ENCODE measurements at places on chromosomes 6 and 20. TPM values are rescaled to one million over a fixed set of nuclear protein-coding genes. Genes with fewer than 3 reads are reported as not detected.
A peak's percentile ranks its signal among the peaks of the same experiment; 100 is the strongest.

DNA sequence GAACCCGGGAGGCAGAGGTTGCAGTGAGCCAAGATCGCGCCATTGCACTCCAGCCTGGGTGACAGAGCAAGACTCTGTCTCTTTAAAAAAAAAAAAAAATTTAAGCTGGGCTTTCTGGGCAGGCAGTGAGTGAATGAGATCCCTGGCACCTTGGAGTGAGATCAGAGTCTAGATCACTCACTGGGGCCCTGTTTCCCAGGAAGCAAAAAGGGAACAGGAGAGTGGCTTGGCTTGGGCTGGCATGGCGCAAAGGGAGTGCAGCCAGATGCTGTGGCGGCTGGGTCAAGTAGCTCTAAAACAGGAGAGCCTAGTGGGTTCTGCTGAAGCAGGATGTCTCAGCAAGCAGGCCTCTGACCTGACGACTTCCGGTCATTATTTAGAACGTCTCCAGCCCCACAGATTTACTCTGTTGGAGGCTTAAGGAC lies 10.4 kb downstream of the PLCG1 start:
- H3K4me3 ChIP-seq: peak overlapping the region; percentile 17
- H3K27me3 ChIP-seq: no peaks in the 10 kb centered on the region
- no peak for DNase-seq
- H3K27ac ChIP-seq: peak overlapping the region; percentile 76
- H3K36me3 ChIP-seq: peaks cover 6% of the 10 kb centered on the region
- peaks cover 100% of the 10 kb centered on the region for H3K4me1 ChIP-seq

- H3K27me3 ChIP-seq: no peaks in the 10 kb centered on the region
- H3K27ac ChIP-seq: no peak overlapping the region
- peaks cover 27% of the 10 kb centered on the region for H3K4me1 ChIP-seq
- H3K4me3 ChIP-seq: no peak overlapping the region
- H3K36me3 ChIP-seq: peaks cover 18% of the 10 kb centered on the region
- no peak for DNase-seq
Observed at GRCh38 chr20:4805663-4806449, 84.1 kb downstream of the PRND start.

GRCh38 chr6:105136431-105137350 lies 43.1 kb downstream of the POPDC3 start:
- H3K27me3 ChIP-seq: peaks cover 21% of the 10 kb centered on the region
- H3K4me3 ChIP-seq: peak overlapping the region; percentile 85
- H3K4me1 ChIP-seq: no peaks in the 10 kb centered on the region
- DNase-seq: no peak
- no peaks in the 10 kb centered on the region for H3K36me3 ChIP-seq

DNA sequence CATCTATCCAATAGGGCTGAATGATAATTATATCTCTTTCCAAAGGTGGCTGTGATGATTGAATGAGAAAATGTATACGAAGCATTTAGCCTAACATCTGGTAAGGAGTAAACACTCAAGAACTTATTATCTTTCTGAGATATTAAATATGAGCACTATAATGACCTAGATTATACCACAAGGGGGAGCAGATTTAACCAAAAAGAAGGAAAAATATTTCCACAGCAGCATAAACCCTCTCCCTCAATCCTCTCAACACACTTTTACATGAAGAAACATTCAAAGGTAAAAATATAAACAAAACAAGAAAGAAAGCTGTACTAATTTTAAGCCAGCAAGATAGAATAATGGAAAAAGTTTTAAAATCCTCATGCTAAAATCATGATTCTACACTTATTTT lies 68.4 kb downstream of the SHPRH start:
- H3K27me3 ChIP-seq: no peaks in the 10 kb centered on the region
- H3K36me3 ChIP-seq: peaks cover 30% of the 10 kb centered on the region
- no peaks in the 10 kb centered on the region for H3K4me1 ChIP-seq
- no peak overlapping the region for H3K27ac ChIP-seq
- H3K4me3 ChIP-seq: no peak overlapping the region
- no peak for DNase-seq

DNA sequence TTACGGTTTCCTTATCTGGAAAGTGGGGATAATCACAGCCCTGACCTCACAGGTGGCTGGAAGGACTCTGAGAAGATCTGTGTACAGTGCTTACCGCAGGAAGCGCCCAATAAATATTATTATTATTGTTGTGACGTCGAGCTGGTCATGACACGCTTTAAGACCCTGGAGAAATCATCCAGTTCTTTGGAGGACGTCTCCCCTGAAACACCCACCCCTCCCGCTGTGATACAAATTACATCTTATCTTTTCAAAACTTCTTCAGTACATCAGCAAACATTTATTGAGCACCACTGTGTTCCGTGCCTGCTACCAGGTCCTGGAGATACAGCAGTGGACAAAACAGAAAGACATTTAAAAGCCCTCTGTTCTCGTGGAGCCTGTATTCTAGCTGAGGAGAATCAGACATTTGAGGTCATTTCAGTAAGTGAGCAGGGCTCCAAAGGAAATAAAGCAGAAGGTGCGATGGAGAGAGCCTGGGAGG lies 118.7 kb downstream of the CEBPB start:
- H3K27ac ChIP-seq: no peak overlapping the region
- H3K27me3 ChIP-seq: peaks cover 16% of the 10 kb centered on the region
- no peak for DNase-seq
- H3K4me1 ChIP-seq: no peaks in the 10 kb centered on the region
- H3K4me3 ChIP-seq: no peak overlapping the region
- no peaks in the 10 kb centered on the region for H3K36me3 ChIP-seq

DNA sequence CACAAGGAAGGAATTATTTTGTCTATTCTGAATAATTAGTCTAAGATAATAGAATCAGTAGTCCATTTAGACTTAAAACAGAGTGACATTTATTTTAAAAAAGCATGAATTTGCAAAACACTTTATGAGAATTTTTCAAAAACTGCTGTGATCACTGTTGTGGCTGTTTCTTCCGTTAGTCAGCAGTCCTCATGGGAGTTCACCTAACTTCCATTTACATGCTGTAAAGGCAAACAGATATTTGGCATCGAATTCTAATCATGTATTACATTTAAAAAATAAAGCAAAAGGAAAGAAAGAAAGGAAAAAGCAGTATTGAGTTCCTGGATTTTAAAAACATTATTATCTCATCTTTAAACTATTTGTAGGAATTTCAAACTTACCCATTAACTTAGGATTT lies 111.8 kb downstream of the MTHFD1L start:
- DNase-seq: no peak
- H3K36me3 ChIP-seq: peaks cover 5% of the 10 kb centered on the region
- H3K4me1 ChIP-seq: no peaks in the 10 kb centered on the region
- H3K27ac ChIP-seq: no peak overlapping the region
- H3K27me3 ChIP-seq: no peaks in the 10 kb centered on the region
- no peak overlapping the region for H3K4me3 ChIP-seq

GRCh38 chr20:16699293-16699692 lies 30.5 kb upstream of the SNRPB2 start:
- no peak overlapping the region for H3K27ac ChIP-seq
- no peak overlapping the region for H3K4me3 ChIP-seq
- DNase-seq: no peak
- H3K4me1 ChIP-seq: no peaks in the 10 kb centered on the region
- H3K36me3 ChIP-seq: no peaks in the 10 kb centered on the region

- no peak overlapping the region for H3K4me3 ChIP-seq
- no peaks in the 10 kb centered on the region for H3K36me3 ChIP-seq
- H3K4me1 ChIP-seq: no peaks in the 10 kb centered on the region
- no peak overlapping the region for H3K27ac ChIP-seq
- no peaks in the 10 kb centered on the region for H3K27me3 ChIP-seq
Observed at GRCh38 chr20:2245637-2246036, 50.2 kb upstream of the TGM3 start.

DNA sequence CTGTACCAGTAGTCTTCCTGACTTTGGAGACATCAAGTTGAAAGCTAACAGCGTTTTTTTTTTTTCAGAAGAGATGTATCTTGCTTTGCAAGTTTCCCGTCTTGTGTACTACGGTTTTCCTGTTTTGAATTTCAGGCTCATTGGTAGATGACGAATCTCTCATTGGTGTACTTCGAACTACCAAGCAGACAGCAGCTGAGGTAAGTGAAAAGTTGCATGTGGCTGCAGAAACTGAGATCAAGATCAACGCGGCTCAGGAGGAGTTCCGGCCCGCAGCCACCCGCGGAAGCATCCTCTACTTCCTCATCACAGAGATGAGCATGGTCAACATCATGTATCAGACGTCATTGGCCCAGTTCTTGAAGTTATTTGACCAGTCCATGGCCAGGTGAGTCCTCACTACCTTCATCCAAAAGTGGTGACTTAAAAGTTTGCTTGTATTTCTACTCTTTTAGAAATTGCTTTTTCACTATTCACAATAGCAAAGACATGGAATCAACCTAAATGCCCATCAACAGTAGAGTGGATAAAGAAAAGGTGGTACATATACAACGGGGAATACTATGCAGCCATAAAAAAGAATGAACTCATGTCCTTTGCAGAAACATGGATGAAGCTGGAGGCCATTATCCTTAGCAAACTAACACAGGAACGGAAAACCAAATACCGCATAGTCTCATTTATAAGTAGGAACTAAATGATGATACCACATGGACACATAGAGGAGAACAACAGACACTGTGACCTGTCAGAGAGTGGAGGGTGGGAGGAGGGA lies 110.6 kb upstream of the GLP1R start:
- no peak for DNase-seq
- H3K36me3 ChIP-seq: no peaks in the 10 kb centered on the region
- peaks cover 5% of the 10 kb centered on the region for H3K27me3 ChIP-seq

DNA sequence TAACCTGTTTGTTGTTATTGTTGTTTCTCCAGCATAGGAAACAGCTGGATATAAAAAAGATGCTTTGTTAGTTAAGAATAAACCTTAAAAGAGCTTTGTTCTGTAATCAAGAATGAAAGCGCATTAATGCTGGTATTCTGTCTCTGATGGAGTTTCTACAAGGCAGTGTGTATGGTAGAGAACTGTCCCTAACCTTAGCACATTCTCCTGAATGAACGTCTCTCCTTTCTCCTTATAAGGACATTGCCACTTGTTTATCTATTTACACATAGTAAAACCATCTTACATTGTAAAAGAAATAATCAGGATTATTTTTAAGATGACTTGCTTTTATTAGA lies 33.8 kb upstream of the LCA5 start:
- no peak for DNase-seq
- no peak overlapping the region for H3K27ac ChIP-seq
- no peak overlapping the region for H3K4me3 ChIP-seq
- no peaks in the 10 kb centered on the region for H3K27me3 ChIP-seq
- no peaks in the 10 kb centered on the region for H3K36me3 ChIP-seq

DNA sequence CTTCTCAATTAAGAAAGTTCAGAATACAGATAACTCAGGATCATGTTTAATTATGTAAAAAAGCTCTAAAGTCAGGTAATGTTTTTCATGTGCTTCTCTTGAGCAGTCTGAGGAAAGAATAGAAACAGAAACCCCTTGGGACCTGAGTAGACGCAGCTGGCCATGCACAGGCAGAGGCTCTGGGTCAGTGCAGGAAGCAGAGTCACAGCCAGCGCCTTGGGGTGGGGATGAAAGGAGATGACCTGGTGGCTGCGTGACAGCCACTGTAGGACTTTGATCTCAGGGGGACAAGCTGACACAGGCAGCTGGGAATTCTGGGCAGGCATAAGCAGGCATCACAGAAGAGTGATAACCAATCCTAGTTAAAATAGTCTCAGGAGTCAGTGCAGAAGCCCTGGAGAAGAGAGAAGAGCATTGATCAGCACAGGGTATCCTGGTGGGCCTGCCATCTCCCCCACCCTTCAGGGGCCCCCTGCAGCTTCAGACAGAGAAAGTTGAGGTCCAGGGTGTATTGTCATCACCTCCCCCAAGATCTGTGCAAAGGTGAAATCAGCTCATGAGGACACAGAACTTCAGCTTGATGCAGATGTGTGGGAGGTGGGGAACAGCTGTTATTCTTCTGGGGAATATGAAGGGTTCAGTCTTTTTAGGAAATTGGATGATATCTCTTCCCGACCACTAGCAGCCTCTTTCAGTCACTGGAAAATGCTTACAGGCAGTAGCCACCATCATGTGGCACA lies 6.4 kb downstream of the HLA-DQB1 start:
- no peaks in the 10 kb centered on the region for H3K36me3 ChIP-seq
- H3K4me1 ChIP-seq: no peaks in the 10 kb centered on the region
- DNase-seq: no peak
- H3K4me3 ChIP-seq: no peak overlapping the region
- no peaks in the 10 kb centered on the region for H3K27me3 ChIP-seq
- no peak overlapping the region for H3K27ac ChIP-seq

GRCh38 chr20:19120569-19120968 lies 91.9 kb upstream of the SLC24A3 start:
- H3K4me3 ChIP-seq: no peak overlapping the region
- H3K27me3 ChIP-seq: no peaks in the 10 kb centered on the region
- no peak for DNase-seq
- no peaks in the 10 kb centered on the region for H3K36me3 ChIP-seq

- no peak overlapping the region for H3K27ac ChIP-seq
- H3K4me1 ChIP-seq: no peaks in the 10 kb centered on the region
- H3K27me3 ChIP-seq: no peaks in the 10 kb centered on the region
- no peak for DNase-seq
Observed at GRCh38 chr6:162090734-162091133, 636.8 kb downstream of the PRKN start.

DNA sequence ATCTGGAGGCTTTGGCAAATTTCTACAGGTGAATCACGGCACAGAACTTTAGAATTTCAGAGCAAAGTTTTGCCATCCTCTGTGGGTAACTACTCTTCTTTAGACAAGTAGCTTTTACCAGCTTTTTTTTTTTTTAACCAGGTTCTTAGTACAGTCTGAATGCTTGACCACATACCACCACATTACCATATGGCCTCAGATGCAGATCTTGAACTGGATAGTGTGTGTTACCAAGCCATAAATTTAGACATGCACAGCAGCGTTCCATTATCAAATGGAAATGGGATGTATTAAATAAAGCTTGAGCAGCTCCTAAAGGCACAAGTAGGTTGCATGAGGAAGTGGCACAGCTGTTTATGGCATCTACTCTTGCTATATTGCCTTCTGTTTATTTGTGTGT lies 38.3 kb upstream of the PRSS16 start:
- peaks cover 10% of the 10 kb centered on the region for H3K27me3 ChIP-seq
- no peaks in the 10 kb centered on the region for H3K4me1 ChIP-seq
- no peak overlapping the region for H3K4me3 ChIP-seq
- DNase-seq: no peak
- no peaks in the 10 kb centered on the region for H3K36me3 ChIP-seq

DNA sequence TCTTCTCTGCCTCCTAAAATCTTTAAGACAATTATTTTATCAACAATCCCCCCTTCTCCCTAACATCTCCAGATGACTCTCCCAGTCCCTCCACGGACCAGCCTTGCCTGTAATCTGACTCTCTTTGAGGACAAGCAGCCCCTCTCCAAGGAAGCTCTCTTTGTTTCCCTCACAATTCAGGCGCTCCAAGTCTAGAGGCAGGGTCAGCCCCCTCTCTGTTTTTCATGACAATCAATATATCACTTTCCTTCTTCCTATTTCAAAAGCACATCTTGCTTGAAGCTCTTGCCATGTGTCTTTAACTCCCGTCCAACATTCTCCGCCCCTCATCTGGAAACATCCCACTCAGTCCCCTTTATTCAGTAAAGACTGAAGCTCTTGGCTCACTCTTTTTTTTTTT lies 393.4 kb upstream of the SULF2 start:
- no peaks in the 10 kb centered on the region for H3K4me1 ChIP-seq
- no peak overlapping the region for H3K4me3 ChIP-seq
- H3K27ac ChIP-seq: no peak overlapping the region

GRCh38 chr6:149995971-149996370 lies 29.4 kb downstream of the RAET1L start:
- H3K4me3 ChIP-seq: no peak overlapping the region
- no peaks in the 10 kb centered on the region for H3K36me3 ChIP-seq
- peaks cover 15% of the 10 kb centered on the region for H3K4me1 ChIP-seq
- no peak for DNase-seq
- H3K27me3 ChIP-seq: peaks cover 4% of the 10 kb centered on the region

- peak within 1 kb of the TSS; percentile 94 for H3K27ac ChIP-seq
- DNase-seq: peak; percentile 90
- peaks cover 44% of the 10 kb centered on the region for H3K4me1 ChIP-seq
- H3K36me3 ChIP-seq: peaks cover 6% of the 10 kb centered on the region
Observed at GRCh38 chr20:62386383-62387218, at the start of gene RPS21. Gene RPS21, plus strand, starts transcription at chr20:62387103. Its CDS starts 236 bp downstream, at chr20:62387339.

Gene CTAGE9
- total RNA-seq: not detected

Gene BLTP3A
- 7.5 TPM for total RNA-seq

Gene LY6G5B
- 40.9 TPM for total RNA-seq

Data from T-cell (primary cell).